Activated T-cell treated with anti-CD3 and anti-CD28 coated beads for 48 hours (primary cell): ENCODE measurements at places on chromosomes 3 and 15.

- DNase-seq: no peak
Observed at GRCh38 chr15:29466292-29466691, 196.7 kb upstream of the NSMCE3 start.

GRCh38 chr3:157574531-157574930 lies 71.3 kb upstream of the VEPH1 start:
- no peak for DNase-seq

GRCh38 chr15:72365844-72366243 lies 10.0 kb downstream of the HEXA start:
- DNase-seq: no peak

- DNase-seq: no peak
Observed at GRCh38 chr3:12158387-12159226, at the start of gene TIMP4. TIMP4 (minus strand) TSS chr3:12158912; CDS start chr3:12158840, 72 bp downstream.

GRCh38 chr3:142963516-142964448 lies at the start of gene PAQR9:
PAQR9 (minus strand) TSS chr3:142963674; CDS start chr3:142963336, 338 bp downstream.
- DNase-seq: no peak

DNA sequence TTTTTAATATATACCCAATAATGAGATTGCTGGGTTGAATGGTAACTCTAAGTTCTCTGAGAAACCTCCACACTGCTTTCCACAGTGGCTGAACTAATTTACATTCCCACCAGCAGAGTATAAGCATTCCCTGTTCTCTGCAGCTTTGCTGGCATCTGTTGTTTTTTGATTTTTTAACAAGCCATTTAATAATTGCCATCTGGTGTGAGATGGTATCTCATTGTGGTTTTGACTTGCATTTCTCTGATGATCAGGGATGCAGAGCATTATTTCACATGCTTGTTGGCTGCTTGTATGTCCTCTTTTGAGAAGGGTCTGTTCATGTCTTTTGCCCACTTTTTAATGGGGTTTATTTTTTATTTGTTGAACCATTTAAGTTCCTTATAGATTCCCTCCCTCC lies 75.0 kb upstream of the EPHB3 start:
- no peak for DNase-seq

GRCh38 chr3:15043408-15044171 lies 21.5 kb downstream of the MRPS25 start:
- no peak for DNase-seq

GRCh38 chr3:159657176-159657575 lies 331.5 kb upstream of the IL12A start:
- DNase-seq: no peak

- no peak for DNase-seq
Observed at GRCh38 chr3:25110642-25111041, 317.4 kb upstream of the RARB start.

GRCh38 chr15:101308604-101309435 lies 13.8 kb upstream of the SNRPA1 start:
- no peak for DNase-seq

DNA sequence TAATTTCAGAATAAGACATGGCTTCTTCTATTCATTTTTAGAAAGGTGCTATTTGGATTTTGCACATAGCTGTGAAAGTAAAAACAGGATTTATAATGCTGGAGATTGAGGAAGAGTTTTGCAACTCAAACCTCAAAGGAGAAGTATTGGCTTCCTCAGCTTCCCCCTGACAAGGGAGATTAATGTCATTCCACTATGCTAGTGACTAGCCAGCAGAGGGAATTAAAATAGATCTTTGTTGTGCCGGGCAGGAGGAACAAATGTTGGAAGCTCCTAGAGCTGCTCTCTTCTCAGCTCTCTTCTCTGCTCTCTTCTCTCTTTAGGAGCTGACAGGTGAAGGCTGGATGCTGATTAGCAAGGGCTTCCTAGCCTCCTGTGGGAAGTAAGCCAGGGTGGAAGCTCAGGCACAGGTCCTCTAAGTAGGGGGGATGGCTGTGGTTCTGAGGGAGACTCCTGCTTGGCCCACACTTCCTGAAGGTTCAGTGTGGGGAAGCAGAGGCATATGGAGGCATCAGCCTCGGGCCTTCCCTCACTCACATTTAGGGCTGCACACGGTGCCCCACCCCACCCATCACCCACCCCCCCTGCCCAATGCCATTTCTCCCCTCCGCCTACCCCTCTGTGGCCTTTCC lies 29.6 kb downstream of the CX3CR1 start:
- no peak for DNase-seq

DNA sequence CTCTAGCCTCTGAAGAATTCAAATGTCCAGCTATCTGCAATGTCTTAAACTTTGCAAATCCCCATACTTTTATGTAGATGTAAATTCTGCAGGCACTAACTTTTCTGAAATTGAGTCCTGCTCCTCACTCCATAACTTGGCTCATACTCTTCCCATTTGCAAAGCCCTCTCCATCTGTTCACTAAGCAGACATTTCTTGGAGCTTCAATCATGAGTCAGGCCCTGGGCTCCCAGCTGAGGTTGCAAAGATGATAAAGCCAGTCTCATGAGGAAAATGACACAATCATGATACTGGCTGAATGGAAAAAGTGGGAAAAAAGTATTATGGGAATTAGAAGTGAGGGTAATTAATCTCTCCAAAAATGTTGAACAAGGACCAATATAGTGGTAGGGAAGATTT lies 507.6 kb downstream of the NR2F2 start:
- no peak for DNase-seq

DNA sequence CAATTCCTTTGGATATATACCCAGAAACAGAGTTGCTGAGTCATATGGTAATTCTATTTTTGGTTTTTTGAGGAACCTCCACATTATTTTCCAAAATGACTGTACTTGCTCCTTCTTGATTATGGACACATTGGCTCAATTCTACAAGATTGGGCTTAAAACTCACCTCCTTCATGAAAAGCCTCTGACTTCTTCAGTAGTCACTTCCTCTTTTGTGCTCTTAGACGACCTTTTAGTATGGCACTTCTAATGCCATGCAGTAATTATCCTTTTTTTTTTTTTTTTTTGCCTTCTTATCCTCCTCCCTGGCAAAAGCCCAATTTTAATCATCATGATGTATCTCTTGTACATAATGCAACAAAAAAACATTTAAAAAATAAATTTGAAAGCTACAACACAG lies 33.0 kb upstream of the ABHD17C start:
- DNase-seq: no peak

- DNase-seq: no peak
Observed at GRCh38 chr3:191141728-191142127, 57.3 kb upstream of the OSTN start.

DNA sequence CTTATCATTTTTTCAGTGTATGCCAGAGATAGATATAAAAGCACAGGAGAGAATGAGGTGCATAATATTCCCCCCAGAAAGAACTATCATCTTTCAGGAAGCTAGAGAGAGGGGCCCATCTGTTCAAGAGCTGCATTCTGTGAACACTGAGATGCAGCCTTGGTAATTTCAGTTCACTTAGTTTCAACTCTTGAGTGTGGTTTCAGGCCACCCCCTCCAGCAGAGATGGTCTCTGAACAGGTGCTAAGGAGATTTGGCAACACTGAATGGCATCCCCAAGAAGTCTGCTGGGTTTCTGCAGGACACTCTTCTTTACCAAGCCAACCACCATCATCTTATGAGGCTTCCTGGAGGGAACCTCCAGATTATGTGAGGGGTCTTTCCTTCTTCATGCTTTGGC lies 30.4 kb upstream of the LIMD1 start:
- DNase-seq: no peak

DNA sequence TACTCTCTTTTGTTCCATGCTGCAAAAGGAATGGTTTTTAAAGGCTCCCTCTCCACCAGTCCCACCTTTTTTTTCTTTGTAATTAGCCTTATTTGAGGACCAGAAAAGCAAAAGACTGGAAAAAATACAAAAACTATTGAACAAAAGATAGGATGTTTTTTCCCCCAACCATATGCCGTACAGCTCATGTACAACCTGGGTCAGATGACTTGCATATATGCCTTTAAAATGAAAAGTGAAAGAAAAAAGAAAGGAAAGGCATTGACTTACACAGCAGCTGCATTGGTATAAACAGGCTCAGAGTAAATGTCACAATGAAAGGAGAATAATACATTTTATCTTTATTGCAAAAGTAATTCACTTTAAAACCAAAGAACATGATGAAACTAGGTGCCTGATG lies 69.5 kb upstream of the CMC1 start:
- DNase-seq: no peak

DNA sequence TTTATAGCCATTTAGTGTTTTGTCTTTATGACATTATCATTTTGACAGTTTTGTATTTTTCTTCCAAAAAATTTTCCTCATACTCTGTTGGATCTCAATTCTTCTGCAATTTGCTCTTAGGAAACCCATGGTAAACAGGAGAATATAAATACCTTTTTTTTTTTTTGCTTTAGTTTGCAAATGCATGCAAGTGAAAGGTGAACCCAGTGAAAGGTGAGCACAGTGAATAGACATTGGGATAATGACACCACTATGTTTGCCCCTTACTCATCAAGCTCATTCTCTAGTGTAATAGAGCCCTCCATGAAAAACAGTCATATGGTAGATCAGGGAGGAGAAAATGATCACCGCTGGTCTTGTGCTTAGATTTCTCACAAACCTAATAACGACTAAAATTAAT lies 59.0 kb upstream of the TRPC1 start:
- no peak for DNase-seq

GRCh38 chr15:90750186-90750585 lies 33.0 kb downstream of the BLM start:
- peak; percentile 22 for DNase-seq

DNA sequence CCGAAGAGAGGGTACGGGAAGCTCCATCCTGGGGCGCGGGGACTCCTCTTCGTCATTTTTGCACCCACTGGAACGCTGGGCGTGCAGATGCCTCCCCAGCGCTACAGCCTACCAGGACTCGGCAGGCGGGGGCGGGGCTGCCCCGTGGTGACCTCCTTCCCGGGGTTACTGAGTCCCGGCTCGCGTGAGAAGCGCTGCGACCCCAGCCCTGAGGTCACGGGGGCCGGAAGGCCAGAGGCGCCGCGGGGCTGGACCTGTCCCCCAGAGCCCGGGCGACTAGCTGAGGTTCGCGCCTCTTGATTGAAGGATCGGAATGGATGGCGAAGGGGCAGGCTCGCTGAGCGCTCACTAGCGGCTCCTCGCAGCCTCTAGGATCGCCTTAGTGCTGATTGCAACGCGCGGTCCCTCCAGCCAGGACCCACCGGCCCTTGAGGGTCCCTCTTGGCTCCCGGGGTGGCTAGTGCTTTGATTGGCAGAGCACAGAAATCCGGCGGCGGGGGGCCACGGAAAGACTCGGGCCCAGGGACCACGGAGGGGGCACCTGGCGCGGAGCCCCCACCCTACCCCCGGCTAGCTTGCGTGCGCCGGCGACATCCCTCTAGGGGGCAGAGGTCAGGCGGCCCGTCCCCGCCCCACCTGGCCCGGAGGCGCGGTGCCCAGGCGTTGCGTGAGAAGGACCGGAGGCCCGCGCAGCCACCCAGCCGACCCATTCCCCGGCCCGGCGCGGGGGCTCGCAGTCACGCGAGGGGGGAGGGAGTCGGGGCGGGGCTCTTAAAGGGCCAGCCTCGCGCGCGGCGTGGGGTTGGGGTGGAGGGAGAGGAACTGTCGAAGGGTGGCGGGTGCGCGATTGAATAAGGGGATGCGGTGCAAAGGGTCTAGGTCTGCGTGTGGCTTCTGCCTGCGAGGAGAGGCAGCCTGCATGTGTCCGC lies 781 bp upstream of the CYP1A1 start:
- DNase-seq: peak; percentile 58

DNA sequence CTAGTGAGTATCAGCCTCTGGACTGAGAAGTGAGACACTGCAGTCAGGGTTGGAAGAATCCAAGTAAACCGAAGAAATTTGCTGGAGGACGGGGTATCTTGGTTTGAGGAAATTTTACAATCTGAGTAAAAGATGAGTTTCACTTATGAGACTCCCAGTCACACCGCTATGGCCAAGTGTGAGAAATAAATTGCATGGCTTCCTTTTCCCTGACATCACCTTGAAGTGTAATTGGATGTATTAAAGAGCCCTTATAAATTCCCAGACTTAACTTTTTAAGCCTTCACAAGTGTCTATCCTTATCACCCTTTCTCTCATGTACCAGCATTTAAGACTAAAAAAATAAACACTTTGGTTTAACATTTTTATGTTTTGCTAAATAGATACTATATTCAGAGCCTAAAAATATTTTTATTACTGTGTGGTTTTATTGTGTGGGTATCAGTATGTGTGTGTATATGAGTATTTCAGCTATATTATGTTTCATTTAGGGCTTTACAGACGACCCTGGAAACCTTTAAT lies 23.8 kb downstream of the USP3 start:
- DNase-seq: no peak
